HuH-7.5 (cell line): ENCODE measurements at places on chromosomes 6 and 20.

DNA sequence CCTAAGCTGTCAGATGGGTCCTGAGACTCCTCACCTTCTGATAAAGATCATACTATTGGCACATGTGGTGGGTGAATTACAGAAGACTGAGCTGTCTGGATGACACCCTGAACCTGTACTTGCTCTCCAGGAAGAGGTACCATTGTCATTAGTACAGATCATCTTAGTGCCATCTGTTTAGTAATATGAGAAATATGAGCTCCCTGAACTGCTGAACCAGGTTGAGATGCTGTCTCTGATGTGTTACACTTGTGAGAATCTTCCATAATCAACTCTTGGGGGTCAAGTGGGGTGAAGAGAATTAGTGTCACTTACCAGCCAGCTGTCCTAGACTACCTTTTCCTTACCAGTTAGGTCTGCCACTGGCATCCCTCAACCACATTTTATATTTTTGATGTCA is 531.0 kb downstream of the EPHA7 start:
- no peak for DNase-seq

GRCh38 chr6:148775161-148775560 is 28.3 kb downstream of the UST start:
- DNase-seq = no peak

DNA sequence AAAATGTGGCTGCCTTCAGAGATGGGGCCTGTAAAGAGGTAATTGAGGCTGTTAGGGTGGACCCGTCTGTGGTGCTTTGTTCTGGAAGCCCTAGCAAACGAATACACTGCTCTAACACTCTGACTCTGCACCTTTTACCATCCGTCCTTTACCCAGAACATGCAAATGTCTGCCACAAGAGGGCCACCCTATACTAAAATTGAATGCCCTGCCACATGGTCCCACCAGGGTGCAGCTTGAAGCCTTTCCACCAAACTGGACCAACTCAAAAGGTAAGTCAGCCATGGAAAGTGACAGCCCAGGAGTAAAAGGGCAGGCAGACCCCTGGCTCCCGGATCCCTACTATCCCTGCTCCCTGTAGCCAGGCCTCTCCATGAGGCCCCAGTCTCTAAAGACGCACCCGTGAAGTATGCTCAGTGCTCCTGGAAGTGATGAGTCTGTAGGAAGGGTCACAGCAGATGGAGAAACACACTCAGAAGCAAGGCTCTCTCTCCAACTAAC is 5.8 kb upstream of the BFSP1 start:
- DNase-seq = peak; percentile 88

GRCh38 chr6:57017069-57017468 is 29.4 kb upstream of the KIAA1586 start:
- DNase-seq = no peak

DNA sequence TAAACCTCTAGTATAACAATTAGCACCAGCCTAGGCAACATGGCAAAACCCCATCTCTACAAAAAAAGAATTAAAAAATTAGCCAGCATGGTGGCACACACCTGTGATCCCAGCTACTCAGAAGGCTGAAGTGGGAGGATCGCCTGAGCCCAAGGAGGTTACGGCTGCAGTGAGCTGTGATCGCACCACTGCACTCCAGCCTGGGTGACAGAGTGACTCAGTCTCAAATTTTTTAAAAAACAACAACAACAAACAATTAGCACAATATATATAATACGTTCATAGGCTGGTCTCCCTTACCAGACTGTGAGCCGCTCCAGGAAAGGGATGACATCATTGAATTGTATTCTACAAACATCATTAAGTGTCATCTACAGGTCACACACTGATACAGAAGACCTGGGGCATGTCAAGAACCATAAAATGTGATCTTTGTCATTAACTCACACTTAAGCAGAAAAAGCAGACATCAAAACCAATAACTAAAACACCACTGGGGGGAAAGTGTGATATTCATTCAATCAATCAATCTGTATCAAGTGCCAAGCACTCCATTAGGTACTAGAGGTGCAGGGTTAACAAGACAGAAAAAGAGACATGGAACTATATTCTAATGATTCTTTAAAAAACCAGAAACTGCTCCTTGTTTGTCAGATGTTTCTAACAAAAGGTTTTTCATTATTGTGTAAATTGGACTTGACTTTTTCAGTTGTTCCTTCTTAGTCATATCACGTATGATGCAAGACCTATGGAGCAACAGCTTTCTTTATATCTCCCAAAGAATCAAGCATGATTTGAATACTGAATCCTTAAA is 17.8 kb downstream of the MAP3K5 start:
- no peak for DNase-seq

DNA sequence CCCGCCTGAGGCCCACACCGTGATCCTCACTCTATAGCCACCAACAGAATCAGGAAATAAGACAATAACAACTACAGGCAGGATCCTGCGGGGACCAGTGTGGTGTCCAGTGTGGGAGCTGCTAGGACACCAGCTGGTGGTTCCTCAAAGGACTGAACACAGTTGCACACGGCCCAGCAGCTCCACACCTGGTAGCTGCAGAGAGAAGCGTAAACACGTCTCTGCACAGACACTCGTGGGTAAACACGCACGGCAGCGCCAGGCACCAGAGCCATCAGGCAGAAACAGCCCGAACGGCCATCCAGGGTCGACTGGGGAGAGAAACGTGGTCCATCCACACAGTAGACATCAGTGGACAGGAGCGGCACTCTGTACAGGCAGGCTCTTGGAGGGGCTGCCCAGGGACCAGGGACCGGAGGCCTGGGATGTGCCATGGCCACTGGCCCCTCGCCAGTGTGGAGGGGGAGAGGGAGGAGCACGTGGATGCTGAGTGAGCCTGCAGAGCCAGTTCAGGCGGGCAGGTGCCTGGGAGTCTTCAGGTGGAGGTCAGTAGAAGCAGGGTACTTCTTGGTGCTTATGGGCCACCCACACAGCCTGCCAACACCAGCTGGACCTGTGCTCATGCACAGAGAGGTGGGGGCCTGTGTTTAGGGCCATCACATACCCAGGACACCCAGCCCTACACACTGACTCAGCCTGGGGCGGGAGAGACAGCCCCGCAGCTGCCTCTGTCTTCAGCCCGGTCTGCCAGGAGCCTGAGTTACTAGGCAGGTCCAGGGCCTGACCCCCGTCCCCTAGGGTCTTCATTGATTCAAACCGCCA is 7.4 kb upstream of the LAMA5 start:
- DNase-seq = no peak

GRCh38 chr20:47054945-47055344 is 160.3 kb downstream of the EYA2 start:
- DNase-seq = no peak

GRCh38 chr6:147033267-147033666 is 170.9 kb upstream of the STXBP5 start:
- DNase-seq = no peak

DNA sequence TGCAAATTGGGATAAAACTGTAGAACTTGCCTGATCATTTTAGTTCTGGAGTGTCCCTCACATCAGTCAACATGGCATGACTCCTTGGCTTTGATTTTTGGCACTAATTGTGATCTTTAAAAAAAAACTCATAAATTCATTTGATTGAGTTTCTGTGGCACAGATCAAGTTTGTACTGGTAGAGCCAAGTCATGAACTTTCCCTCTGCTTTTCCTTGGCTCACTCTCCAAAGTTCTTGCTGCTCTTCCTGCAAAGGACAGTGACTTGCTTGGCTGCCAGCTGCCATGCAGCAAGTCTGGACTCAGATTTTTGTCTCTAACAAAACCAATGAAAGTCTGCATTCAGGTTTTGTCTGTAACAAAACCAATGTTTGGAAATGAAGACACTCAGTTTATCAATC is 115.5 kb downstream of the RFX6 start:
- no peak for DNase-seq

- DNase-seq = no peak
Observed at GRCh38 chr6:83062225-83062624, 3.4 kb downstream of the UBE3D start.

DNA sequence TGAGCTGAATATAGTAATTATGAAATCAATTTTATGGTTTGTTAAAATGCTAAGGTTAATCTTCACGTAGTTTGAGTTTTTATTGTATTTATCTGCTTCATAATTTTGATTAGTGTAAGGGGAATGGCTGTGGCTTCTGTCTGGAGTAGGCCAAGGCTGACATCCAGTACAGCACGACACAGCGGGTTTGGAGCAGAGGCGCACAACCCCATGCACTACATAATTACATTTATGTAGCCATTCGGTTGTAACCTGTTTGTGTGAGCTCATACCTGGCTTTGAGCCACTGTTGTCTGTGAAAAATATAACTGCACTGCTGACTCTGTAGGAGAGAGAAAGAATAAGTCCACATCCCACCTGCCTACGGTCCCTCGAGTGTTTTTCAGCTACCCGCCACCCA is 615.5 kb downstream of the EYS start:
- DNase-seq = no peak

DNA sequence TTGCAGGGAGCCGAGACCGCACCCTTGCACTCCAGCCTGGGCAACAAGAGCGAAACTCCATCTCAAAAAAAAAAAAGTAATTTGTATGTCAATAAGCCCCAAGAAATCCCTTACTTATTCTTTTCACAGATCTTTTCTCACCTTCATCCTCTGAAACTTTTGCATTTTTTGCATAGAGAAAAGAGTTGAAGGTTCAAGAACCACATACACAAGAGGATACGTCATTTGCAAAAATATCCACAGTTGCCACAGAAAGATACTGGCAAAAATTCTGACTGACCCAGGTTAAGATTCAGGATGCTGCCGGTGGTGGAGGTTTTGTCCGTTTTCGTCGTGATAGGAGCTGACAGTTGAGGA is 94.5 kb downstream of the ZMYND8 start:
- no peak for DNase-seq
